ENCODE measurements at places on chromosomes 16 and 17.

DNA sequence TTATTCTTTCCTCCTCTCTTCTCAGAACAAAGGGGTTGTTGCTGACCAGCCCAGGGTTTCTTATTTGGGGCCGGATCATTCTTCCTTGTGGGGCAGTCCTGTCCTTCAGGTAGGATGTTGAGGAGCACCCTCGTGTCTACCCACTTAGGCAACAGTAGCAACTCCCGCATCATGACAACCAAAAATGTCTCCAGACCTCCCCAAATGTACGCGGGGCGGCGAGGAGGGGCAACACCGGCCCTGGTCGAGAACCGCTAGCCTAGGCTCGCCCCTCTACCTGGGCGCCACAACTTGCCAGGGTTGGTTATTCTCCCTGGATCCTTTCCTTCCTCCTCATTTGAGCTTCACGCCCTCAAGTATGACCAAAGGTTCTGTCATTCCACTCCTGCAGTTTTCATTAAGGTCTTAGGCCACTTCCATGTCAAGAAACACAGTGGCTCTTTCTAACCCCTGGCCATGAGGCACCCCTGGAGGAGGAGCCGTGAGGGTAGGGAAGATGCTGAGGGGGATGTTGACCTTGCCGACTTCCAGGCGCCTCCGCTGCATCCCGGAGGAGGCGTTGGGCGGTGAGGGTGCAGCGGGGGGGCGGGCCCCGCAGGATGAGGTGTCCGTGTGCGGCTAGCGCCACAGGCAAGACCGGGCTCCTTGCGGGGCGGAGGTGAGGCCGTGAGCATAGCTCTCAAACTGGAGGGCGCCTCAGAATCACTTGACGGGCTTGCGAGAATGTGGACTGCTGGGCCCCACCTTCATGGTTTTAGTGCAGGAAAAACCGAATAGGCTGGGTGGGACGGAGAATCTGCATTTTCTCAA, 712 bp upstream of the SPECC1 start:
- DNase-seq = no peak

DNA sequence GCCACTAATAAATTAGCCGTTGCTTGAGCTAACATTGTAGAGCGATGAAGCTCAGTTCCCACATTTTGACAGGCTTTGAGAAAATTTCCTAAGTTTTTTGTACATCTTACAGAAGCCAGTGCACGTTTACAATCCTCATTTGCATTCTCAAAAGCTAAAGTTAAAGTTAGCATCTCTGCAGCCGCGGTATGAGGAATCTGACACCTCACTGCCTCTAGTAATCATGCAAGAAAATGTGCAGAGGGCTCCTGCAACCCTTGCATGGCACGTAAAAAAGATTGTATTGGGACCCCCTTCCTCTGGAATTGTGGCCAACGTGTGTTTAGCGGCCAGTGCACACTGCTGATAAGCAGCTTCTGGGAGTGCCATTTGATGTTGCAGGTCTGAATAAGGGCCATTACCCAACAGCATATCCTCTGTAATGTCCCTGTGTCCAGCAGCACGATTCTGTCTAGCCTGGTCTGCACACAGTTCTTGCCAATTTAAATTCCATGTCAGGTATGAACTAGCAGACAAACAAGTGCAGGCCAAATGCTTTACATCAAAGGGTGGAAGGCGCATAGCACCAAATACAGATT, 12.4 kb upstream of the ZNF689 start:
- no peak for DNase-seq

- no peak for DNase-seq
Measured at GRCh38 chr17:6350806-6351205, 84.1 kb downstream of the AIPL1 start.

DNA sequence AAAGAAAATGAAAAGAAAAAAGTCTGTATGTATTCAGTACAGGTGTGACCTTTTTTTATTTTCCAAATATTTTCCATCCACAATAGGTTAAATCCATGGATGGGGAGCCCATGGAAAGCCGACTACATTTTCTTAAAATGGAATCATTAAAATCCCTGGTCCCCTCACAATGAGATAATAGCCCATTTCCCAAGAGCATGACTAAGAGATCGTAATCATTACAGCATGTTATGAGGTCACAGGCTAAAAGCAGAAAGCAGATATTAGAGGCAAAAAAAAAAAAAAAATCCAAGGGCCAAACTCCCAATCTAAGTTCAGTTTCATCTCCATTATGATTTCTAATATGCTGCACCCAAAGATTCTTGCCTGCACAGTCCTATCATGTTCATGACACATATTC, 44.7 kb downstream of the CYTH1 start:
- no peak for DNase-seq

GRCh38 chr16:24286741-24287405, 30.7 kb downstream of the CACNG3 start:
- no peak for DNase-seq

GRCh38 chr16:86611525-86611855, 33.1 kb downstream of the FOXL1 start:
- DNase-seq = no peak

DNA sequence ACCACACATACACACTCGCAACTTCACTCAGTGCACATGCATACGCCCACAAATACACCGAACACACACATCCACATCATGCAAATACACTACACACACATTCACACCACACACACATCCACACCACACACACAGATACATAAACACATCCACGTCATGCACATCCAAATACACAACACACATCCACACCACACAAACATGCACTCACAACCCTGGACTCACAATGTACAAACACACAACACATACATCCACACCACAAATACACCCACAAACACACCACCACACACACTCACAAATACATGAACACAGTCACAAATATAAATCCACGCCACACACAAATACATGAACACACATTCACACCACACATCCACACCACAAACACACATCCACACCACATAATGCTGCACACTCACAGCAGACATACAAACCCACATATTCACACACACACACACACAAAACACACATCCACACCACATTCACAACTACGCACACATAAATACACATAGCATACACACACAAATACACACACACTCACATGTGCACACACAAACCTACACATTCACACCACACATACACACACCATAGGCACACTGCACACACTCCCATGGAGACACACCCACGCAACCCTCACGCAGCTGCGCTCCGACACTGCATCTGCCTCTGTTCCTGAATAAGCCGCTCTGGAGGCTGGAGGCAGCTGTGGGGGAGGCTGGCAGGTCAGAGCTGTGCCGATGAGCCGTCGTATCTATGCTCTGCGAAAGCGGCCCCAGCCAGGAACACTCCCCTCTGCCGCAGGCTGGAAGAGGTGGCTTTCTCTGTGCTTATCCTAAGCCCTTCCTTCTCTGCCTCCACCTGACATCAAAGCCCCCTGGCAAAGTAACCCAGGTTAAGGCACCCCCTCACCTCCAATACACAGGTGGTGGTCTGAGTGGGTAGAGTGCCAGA, 141.8 kb downstream of the GRIN2A start:
- no peak for DNase-seq

DNA sequence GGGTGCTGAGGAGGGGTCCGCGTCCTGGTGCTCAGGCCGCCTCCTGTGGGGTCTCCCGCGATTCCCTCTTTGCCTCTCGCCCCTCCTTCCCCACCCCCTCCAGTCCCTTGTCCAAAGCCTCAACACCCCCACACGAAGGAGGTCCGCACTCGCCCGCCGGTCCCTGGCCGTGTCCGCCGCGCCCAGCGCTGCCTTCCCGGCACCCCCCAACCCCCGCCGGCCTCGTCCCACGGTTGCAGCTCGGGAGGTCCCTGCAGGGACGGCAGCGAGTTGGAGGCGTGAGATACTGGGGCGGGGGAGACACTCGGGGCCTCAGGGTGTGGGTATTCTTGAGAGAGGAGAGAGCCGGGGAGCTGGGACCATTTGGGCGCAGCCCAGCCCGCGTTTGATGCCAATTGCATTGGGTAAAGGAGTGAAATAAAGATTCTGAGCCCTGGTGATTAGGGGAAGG, 468 bp downstream of the FLYWCH2 start:
- DNase-seq = no peak

- DNase-seq = no peak
Measured at GRCh38 chr17:42519546-42520491, 16.2 kb upstream of the NAGLU start.

- DNase-seq = no peak
Measured at GRCh38 chr16:4557973-4558372, 1.8 kb downstream of the C16orf96 start.

DNA sequence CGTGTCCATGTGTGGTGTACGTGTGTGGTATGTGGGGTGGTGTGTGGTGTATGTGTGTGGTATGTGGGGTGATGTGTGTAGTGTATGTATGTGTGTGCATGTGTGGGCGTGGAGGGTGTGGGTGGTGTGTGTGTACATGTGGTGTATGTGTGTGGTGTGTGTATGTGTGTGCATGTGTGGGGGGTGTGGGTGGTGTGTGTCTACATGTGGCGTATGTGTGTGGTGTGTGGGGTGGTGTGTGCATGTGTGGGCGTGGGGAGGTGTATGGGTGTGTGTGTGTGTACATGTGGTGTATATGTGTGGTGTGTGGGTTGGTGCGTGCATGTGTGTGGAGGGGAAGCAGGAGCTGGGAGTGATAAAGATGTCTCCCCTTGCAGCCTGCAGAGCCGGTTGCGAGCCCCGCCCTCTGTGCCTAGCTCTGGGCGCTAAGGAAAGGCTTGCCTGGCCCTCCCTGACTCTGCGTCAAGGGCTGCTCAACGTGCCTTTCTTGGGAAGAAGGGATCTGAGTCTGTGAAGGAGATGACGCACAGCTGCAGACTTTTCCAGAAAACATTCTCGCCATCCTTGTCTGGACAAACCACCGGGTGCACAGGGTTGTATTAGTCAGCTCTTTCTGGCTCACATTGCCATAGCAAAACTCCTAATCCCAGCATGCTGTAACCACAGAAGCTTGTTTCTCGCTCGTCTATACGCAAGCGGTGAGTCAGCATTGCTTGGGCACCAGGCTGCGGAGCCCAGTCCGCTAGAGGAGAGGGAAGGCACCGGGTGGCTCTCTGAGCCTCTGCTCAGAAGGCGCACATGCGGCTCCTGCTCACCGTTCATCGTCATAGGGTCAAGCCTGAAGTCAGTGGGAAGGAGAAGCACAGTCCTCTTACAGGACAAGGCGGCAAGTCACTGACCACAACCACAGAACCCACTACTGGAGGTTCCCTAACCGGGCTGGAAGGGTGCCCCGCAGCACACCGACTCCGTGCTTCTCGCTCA, 2.0 kb upstream of the CD300H start:
- DNase-seq = no peak

DNA sequence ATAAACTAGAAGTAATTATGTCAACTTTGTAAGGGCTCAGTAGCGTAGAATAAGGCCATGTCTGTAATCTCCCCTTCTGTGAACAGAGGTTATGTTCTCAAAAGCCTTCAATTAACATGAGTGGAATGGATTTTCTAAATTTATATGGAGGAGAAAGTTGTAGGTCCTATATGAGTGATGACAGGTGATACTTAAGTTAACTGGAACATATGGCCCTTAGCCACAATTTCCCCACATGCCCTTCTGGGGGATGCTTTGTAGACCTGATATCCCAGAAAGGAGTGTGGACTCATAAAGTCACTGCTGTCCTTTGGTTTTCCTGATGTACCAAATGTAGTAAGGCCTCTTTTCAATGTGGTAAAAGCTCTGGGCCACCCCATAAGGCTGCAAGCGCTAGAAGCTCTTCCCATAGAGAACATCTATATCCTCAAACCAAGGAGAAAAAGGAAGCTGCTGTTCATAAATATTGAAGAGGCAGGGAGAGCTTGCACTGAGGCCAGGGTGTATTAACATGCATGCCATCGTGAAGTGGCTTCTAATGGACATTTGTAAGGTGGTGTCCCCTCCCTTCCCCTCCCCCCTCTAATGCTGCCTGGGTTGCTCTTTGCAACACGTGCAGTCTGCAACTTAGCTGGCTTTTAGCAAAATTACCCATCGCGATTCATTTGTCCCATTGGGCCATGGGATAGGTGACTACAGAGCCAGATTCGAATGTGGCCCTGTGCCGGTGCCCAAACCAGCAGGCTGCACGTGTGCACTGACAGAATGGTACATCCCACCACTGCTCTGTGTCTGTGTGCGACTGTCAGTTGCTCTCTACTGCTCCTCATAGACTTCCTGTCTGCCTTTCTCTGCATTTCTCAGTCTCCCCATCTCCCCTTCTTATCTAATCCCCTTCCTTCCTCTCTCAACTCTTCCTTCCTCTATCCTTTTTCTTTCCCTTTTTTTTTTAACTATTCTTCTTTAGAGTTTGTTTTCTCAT, 269.0 kb downstream of the WWOX start:
- DNase-seq = no peak
